ENCODE measurements at places on chromosomes 13 and 19.

- no peak for DNase-seq
Measured at GRCh38 chr13:76976490-76976889, 15.4 kb upstream of the CLN5 start.

DNA sequence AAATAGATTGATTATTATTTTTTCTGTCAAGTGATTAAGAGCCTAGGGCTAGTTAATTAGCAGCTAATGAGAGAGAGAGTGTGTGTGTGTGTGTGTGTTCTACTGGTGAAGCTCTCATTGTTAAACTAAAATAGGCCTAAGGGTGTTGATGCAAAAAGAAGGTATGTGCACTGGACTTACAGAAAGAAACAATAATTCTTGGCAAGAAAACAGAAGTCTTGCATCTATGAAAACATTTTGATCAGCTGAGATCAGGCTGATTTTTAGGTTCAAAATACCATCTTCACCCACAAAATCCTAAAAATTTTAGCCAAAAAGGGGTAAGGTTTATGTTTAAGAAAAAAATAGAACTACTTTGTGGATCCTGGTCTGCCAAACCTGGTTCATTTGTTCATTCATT is 106.5 kb downstream of the POSTN start:
- no peak for DNase-seq

DNA sequence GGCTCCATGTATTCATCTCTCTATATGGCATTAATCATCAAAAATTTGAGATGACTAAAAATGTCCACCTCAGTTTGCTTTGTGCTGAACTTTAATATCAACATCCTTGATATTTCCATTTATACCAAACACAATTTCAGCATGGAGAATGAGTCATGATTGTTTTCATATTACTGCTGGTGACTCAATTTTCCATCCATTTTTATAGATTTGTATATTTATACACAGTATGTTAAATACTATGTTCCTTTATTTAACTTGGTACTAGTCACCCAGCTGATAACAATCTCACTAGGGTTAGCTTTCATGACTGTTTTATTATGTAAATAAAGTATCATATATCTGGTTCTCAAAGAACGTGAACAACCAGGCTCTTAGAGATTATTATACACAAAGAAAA is 1255.1 kb downstream of the SLITRK1 start:
- DNase-seq: no peak

GRCh38 chr13:89554801-89555200 is 1792.7 kb upstream of the MIR17HG start:
- peak; percentile 47 for DNase-seq

DNA sequence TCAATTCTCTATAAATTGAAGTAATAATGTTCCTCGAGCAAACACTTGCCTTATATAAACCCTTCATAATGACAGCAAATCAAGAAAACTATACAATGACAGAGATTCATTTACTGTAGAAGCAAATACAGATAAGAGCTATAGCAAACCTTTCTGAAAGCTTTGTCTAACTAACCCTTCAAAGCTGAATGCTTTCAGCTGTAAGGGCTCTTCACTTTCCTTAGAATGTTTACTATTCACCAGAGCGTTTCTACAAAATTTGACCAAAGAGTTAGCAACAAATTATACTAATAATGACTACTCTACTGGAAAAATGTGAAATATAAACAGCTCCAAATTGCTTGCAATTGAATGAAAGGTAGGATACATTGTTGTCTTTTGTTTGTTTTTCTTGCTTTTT is 218.1 kb downstream of the SLITRK5 start:
- peak; percentile 83 for DNase-seq

GRCh38 chr13:112809332-112810315 is 119.8 kb downstream of the ATP11A start:
- DNase-seq: no peak

- DNase-seq: no peak
Measured at GRCh38 chr13:32147193-32147592, 115.6 kb downstream of the FRY start.

DNA sequence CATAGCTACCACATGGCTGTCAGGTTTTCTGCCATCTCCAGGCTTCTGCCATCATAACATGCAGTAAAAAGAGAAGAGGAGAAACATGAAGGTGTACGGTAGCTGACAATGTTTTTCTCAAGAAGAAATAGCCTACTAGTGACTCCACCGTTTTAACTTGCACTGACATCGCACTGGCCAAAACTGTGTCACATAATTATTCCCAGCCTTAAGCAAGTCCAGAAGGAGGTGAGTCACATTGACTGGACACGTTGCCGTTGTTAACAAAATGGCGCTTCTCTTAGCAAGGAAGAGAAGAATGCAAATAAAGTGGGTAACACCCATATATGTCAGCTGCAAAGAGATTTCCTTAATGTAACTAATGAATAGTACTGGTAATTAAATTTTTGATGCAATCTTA is 810.4 kb upstream of the SLC10A2 start:
- no peak for DNase-seq

DNA sequence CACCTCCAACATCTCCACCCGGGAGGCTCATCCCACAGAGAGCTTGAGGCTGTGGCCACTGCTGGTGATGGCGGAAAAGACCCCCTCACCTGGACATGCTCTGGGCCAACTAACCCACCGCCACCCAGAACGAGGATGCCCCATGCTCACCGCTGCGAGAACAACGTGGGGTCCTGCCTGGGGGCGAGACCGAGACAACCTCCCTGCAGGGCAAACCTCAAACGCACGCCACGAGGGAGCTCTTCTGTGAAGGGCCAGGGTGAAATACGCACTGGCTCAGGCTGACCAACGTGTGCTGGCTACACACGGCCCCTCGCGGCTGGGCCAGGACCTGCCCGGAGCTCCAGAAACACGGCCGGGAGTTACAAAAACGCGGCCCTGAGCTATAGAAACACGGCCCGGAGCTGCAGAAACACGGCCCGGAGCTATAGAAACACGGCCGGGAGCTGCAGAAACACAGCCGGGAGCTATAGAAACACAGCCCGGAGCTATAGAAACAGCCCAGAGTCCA is 19.0 kb upstream of the PLPP2 start:
- DNase-seq: no peak

- peak; percentile 32 for DNase-seq
Measured at GRCh38 chr13:41311406-41312175, 524 bp downstream of the NAA16 start.

- no peak for DNase-seq
Measured at GRCh38 chr13:31878495-31878894, 139.2 kb downstream of the RXFP2 start.

DNA sequence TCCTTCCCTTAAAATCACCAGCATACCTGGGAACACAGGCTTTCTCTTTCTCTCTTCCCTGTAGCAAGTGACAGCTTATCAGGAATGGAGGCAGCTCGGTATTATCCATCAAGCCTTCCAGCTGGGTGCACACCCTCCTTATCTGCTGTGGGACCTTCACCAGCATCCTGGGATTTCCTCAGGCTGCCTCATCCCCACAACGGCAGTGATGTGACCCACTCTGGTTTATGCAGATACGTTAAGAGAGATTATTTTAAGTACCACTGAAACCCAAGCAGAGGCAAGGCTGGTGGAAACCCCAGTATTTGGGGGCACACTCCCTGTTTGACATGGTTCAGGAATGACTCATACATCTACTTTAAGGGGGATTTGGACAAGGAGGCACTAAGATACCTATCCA is 192.1 kb downstream of the TM9SF2 start:
- DNase-seq: no peak

GRCh38 chr13:94704377-94705080 is 7.8 kb downstream of the SOX21 start:
- no peak for DNase-seq

- DNase-seq: no peak
Measured at GRCh38 chr13:92459306-92459705, 767.3 kb upstream of the GPC6 start.

GRCh38 chr13:105462098-105462497 is 1073.4 kb downstream of the EFNB2 start:
- no peak for DNase-seq

- no peak for DNase-seq
Measured at GRCh38 chr13:47144782-47145181, 247.9 kb upstream of the HTR2A start.

- no peak for DNase-seq
Measured at GRCh38 chr13:101660711-101661110, 208.2 kb downstream of the ITGBL1 start.

DNA sequence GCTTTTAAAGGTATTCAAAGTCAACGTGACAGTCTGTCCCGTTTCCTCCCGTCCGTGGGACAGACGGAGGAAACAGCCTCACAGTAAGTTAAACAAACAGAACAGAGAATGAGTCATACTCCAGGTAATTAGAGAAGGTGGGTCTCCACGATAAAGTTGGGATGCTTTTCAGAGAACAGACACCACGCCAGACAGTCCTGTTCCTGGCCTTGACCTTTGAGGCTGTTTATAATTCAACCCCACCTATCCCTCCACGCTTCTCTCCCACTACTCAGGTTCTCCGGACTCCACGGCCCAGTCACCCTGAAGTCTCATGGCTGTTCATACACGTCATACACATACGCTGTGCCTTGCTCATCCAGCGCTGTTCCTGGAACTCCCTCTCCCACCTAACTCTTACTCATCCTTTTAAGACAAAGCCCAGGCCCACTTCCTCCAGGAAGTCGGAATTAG is 42.5 kb downstream of the ARHGEF18 start:
- DNase-seq: no peak

DNA sequence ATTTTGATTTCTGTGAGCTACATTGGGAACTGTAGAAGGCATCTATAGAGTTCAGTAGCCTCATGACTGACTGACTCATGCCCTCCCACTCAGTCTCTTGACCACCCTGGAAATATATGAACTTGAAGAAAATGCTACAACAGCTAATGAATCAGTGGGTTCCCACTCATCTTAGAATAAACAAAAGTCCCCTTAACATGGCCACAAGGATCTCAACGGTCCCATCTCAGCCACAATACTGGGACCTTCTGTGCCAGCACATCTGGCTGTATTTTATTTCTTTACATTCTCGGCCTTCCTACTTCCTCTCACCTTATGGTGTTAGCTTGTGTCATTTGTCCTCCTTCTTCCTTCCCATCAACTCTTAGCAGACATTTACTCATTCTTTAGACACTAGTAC is 619.8 kb downstream of the DCT start:
- DNase-seq: no peak

DNA sequence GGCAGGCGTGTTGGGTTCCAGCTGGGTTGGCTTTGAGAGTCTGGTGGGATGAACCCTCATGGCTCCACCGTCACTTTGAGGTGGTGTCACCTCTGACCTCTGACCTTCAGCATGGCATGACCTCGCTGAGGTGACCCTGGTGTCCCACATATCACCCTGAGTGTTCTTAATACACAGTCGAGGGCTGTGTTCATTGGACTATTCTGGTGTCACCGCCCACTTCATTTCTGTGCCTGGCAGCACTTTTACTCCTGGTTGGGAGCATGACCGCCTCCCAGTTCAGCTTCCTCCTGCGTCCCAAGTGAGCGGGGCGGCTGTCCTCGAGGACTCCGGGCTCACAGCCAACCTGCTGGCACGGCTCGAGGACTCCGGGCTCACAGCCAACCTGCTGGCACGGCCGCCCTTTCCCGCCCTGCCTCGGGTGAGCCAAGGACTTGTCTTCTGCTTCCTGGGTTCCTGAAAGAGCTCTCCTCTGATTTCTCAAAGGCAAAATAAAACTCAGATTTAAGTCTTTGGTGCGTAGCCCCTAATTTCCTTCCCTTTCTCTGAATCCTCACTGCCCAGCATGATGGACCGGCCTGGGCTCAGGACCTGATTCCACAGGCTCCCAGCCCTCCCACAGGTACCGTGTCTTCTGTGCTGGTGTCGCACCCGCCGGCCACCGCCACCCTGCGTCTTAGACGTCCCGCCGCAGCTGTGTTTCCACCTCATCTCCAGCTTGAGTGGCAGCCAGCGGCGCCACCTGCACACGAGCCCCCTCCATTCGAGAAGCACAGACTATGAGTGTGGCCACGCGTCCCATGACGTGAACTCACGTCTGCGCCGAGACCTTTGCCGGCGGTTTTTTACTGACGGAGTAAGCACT is 10.4 kb downstream of the ATP4B start:
- DNase-seq: peak; percentile 100

DNA sequence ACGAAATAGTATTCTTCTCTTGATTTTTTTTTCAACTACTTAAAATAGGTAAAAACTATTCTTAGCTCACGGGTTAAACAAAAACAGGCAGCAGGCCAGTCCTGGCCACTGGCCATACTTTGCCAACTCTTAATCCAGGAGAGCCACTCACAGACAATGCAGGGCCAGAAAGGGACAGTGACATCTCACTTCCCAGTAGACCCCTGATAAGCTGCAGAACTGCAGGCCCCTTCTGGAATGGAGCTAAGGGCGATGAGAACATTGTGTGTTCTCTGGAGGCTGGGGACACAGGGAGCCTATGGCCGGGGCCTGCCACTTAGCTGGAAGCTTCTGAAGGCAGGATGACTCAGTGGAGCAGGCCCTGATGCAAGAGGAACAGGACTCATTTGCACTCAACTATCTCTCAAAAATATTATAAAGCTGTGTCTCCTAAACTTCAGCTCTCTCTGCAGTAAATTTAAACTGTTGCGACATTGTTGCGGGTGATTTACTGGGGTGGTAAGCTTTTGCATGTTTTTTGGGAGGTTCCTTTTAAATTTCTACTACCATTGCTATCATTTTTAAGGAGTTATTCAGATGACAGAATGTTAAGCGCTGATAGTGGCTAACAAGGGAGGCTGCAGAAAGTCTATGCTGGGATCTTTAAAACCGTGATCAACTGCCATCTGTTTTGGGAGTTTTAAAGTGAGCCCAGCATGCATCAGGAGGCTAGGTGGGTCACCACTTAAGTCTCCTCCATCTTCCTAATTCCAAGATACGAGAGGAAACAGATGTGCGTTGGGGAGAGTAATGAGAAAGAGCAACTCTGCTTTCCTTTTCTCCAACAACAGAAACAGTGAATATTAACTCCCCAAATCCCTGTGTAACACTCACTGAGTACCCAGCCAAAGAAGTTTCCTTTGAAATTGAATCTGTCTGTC is 33.2 kb upstream of the KATNAL1 start:
- DNase-seq: no peak

- DNase-seq: peak; percentile 33
Measured at GRCh38 chr13:32165796-32166195, 134.2 kb downstream of the FRY start.

GRCh38 chr19:44346556-44346955 is 9.9 kb downstream of the ZNF112 start:
- DNase-seq: no peak
